ENCODE measurements at places on chromosomes 6 and 20.

GRCh38 chr6:166008441-166009369, 158.9 kb downstream of the TBXT start:
- DNase-seq: no peak

GRCh38 chr6:70258483-70258882, 44.4 kb downstream of the COL9A1 start:
- no peak for DNase-seq

GRCh38 chr6:154974485-154975149, 20.5 kb upstream of the TIAM2 start:
- no peak for DNase-seq

- DNase-seq: no peak
Observed at GRCh38 chr6:159431750-159432149, 261.3 kb downstream of the SOD2 start.

DNA sequence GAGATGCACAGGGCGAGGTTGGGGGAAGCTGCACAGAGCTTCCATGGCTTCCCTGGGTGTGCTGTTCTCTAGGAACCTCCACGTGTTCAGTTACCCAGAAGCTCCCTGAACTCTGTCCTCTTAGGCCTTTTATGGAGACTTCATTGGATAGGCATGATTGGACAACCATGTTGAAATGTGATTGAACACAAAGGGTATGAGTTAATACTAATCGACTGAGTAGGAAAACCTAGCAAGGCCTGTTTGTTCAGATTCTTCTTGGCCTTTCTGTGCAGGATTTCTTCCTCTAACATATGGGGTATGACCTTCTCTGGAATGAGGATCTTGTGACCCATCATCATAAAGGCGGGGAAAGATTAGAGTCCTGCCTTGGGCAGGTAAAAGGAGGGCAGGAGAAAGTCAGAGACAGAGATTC, 70.7 kb upstream of the SMIM29 start:
- no peak for DNase-seq

GRCh38 chr20:20225325-20226043, 142.4 kb upstream of the INSM1 start:
- no peak for DNase-seq

DNA sequence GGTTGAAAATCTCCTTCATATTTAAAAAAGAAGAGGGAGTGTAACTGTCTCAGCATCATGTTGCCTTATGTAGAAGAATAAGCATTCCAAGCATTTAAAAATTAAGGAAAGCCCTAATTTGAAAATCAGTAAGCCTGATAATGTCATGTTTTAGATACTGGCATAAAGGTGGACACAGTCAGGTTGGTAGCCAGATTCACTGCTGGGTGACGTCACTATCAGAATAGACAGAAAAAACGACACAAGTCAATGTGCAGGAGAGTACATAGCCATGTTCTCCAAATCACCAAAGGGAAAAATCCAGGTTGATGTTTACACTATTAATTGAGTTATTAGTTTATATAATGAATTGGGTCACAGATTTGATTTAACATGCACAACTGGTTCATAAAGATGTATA, 50.8 kb upstream of the POU3F2 start:
- no peak for DNase-seq

GRCh38 chr20:38973645-38974044, 11.5 kb downstream of the DHX35 start:
- DNase-seq: no peak

DNA sequence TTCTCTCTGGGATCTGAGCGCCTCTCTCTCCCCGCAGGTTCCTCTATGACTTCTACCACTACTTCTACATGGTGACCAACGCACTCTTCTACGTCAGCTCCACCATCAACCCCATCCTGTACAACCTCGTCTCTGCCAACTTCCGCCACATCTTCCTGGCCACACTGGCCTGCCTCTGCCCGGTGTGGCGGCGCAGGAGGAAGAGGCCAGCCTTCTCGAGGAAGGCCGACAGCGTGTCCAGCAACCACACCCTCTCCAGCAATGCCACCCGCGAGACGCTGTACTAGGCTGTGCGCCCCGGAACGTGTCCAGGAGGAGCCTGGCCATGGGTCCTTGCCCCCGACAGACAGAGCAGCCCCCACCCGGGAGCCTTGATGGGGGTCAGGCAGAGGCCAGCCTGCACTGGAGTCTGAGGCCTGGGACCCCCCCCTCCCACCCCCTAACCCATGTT, 36.3 kb upstream of the MRGBP start:
- DNase-seq: no peak

DNA sequence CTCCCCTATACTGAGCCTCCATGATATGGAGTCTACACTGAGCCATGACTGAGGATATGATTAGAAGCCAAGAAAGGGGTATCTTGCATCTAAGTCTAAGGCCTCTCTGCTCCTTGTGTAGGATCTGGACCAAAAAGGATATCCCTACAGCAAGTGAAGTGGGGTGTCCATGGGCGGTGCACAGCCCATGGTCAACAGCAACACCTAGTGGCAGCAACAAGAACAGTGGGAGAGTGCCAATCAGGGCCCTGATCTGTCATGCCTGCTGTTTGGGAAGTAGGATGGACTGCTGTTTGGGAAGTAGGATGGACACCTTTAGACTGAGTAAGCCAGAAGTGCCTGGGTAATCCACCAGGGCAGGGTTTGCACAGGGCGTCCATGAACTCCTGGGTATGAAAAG, 22.4 kb downstream of the PTGIS start:
- peak; percentile 15 for DNase-seq

GRCh38 chr20:5602346-5602745, 147.9 kb upstream of the SHLD1 start:
- no peak for DNase-seq

GRCh38 chr6:113786168-113786567, 71.0 kb upstream of the MARCKS start:
- no peak for DNase-seq

GRCh38 chr20:38674092-38674764, 50.1 kb upstream of the SLC32A1 start:
- DNase-seq: peak; percentile 71

DNA sequence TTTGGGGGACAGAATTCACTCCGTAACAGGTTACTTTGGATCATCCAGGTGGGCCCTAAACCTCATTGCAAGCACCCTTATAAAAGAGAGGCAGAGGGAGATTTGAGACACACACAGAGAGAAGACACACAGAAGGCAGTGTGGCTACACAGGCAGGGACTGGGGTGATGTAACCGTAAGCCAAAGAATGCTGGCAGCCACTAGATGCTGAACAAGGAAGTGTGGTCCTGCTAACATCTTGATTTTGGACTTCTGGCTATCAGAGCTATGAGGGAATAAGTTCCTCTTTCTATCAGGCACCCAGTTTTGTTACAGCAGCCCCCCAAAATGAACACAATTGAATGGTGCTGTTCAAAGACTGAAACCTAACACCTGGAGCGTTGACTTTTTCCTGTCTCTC, 191.3 kb upstream of the MYLIP start:
- no peak for DNase-seq

- DNase-seq: peak; percentile 91
Observed at GRCh38 chr6:14452567-14453527, 335.3 kb downstream of the CD83 start.

- DNase-seq: peak; percentile 70
Observed at GRCh38 chr6:12119085-12119588, 107.0 kb downstream of the HIVEP1 start.

GRCh38 chr6:102488729-102489128, 1095.2 kb downstream of the GRIK2 start:
- no peak for DNase-seq

GRCh38 chr6:145028144-145028818, 707.0 kb downstream of the EPM2A start:
- peak; percentile 55 for DNase-seq

DNA sequence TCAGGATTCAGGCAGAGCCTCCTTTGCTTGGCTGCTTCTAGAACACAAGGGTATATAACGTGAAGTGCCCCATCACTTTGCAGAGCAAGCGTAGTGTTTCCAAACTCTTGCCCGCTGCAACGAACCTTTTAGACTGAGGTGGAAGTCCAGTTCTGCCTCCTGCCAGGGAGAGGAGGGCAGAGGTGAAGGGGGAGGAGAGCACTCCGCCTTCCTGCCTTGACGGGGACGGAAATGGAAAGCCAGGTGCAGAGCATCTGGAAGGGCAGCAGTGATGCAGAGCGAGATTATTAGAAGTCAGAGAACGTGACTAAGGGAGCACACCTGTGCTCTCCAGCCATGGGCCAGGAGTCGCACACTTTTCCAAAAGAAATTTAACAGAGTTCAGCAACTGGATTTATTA, 63.4 kb downstream of the RREB1 start:
- DNase-seq: no peak

GRCh38 chr20:37081717-37082289, 14.0 kb downstream of the RBL1 start:
- no peak for DNase-seq

- DNase-seq: peak; percentile 71
Observed at GRCh38 chr6:42963855-42964605, 3.5 kb downstream of the GNMT start.

GRCh38 chr20:41507436-41507835, 110.7 kb downstream of the CHD6 start:
- DNase-seq: no peak

GRCh38 chr6:20927130-20927860, 393.0 kb downstream of the CDKAL1 start:
- no peak for DNase-seq

DNA sequence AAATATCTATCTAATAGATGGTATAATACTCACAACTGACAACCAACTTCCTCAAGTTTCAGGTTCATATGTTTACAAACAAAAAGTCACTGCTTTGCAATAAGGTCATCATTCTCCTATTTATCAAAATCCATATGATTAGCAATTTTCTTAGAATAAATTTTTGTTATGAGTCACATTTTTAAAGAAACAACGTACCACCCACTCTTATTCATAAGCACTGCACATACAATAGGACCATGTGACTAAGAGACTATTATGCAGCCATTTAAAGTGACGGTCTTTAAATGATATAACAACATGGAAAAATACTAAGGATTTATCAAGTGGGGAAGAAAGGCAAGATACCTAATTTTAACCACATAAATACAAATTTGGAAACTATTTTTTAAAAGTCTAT, 40.0 kb downstream of the REPS1 start:
- no peak for DNase-seq

DNA sequence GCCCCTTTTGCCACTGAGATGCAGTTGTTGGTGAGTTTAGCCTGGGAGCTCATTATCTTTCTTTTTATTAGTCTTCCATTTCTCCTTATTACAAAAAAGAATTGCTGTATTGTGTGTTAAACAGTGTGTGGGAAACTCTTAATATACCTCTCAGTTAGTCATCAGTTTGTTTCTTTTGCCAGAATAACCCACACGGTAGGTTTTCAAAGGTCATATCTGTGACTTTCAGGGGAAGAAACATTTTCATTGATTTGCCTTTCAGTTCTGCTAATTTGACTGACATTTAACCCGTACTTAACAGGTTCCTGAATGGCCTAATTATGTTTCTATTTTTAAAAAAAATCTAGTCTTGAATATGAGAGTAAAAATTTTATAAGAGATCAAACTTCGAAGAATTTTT, 145.3 kb downstream of the KHDC1L start:
- DNase-seq: no peak

DNA sequence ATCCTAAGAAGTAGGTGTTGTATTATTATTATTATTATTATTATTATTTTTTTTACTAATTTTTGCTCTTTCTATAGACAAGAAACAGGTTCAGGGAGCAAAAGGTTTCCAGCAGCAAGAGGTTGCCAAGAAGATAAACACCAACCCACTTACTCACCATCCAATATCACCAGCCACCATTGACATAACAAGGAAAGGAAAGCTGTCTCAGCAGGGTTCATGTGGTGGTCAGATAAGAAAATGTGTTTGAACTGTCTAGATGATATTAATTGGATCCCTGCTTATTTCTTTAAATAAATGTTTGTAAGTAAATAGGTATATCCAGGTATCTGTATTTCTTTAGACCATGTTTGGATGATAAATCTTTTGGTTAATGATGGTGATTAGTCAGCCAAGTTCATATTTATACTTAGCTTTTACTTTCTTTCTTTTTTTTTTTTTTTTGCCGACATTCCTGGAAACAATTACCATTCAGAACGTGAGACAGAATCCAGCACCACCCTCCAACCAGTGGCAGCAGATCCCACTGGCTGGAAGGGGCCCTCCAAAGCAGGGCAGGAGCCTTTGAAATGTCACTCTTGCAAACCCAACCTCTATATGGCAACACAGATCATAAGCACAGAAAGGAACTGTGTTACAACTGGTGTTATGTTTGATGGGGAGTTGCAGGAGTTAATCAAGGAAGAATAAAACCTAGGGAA, 139.2 kb upstream of the ECI2 start:
- peak; percentile 84 for DNase-seq

GRCh38 chr20:7136886-7137285, 369.4 kb downstream of the BMP2 start:
- no peak for DNase-seq

- DNase-seq: no peak
Observed at GRCh38 chr20:59144831-59145196, 18.8 kb upstream of the ZNF831 start.

DNA sequence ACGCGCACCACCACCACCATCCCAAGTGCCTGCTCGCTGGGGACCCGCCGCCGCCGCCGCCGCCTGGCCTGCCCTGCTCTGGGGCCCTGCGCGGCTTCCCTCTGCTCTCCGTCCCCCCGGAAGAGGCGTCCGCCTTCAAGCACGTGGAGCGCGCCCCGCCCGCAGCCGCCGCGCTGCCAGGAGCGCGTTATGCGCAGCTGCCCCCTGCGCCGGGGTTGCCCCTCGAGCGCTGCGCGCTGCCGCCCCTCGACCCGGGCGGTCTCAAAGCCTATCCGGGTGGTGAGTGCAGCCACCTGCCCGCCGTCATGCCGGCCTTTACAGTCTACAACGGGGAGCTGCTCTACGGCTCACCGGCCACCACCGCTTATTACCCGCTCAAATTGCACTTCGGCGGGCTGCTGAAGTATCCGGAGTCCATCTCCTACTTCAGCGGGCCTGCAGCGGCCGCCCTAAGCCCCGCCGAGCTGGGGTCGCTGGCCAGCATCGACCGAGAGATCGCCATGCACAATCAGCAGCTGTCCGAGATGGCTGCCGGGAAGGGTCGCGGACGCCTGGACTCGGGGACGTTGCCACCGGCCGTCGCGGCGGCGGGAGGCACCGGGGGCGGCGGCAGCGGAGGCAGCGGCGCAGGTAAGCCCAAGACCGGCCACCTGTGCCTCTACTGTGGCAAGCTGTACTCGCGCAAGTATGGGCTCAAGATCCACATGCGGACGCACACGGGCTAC, 7.2 kb downstream of the PRDM13 start:
- DNase-seq: peak; percentile 40

DNA sequence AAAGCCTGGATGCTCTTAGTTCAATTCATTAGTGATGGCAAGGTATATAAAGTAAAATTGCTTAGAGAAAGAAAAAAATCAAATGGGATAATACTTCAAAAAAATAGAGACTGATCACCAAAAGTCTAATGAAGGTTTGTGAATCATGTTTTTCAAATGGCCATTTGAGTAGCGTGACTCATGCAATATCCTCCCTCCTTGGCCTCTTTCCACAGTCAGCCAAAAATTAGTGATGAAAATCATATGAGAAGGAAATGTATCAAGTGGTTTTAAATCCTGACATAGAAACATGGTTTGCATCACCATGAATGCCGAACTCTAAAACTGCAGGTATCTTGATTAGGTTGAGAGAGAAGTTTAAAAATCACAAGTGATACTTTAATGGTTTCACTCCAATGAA, 1.2 kb upstream of the COL19A1 start:
- no peak for DNase-seq

Data from hematopoietic multipotent progenitor cell treated with erythropoietin and hydrocortisone succinate and interleukin-3 and kit ligand, for 8 days (in vitro differentiated cells).